ENCODE measurements at places on chromosomes 2 and 18.
A peak's percentile ranks its signal among the peaks of the same experiment; 100 is the strongest.

DNA sequence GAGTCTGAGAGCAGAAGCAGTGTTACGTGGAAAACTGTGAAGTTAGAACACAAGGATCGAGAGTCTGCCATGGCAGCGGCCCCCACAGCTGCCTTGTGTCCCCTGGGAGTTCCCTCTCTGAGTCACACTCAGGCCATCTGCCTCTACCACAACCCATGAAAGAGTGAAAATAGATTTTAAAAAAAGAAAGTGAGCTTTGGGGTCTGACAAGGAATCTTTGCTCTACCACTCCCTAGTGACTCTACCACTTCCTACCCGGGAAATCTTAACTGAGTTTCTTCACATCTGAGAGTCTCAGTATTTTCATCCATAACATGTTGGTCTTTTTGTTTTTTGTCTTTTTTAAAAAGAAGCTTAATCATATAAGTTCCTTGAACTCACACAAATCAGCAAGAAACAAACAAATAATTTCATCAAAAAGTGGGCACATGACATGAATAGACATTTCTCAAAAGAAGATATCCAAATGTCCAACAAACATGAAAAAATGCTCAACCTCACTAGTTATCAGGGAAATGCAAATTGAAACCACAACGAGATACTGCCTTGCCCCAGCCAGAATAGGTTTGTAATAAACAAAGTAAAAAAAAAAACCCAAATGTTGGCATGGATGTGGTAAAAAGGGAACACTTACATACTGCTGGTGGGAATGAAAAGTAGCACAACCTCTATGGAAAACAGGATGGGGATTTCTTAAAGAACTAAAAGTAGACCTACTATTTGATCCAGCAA, 2.4 kb upstream of the MSGN1 start:
- no peak for DNase-seq

GRCh38 chr2:224268441-224268840, 133.5 kb downstream of the FAM124B start:
- no peak for DNase-seq

DNA sequence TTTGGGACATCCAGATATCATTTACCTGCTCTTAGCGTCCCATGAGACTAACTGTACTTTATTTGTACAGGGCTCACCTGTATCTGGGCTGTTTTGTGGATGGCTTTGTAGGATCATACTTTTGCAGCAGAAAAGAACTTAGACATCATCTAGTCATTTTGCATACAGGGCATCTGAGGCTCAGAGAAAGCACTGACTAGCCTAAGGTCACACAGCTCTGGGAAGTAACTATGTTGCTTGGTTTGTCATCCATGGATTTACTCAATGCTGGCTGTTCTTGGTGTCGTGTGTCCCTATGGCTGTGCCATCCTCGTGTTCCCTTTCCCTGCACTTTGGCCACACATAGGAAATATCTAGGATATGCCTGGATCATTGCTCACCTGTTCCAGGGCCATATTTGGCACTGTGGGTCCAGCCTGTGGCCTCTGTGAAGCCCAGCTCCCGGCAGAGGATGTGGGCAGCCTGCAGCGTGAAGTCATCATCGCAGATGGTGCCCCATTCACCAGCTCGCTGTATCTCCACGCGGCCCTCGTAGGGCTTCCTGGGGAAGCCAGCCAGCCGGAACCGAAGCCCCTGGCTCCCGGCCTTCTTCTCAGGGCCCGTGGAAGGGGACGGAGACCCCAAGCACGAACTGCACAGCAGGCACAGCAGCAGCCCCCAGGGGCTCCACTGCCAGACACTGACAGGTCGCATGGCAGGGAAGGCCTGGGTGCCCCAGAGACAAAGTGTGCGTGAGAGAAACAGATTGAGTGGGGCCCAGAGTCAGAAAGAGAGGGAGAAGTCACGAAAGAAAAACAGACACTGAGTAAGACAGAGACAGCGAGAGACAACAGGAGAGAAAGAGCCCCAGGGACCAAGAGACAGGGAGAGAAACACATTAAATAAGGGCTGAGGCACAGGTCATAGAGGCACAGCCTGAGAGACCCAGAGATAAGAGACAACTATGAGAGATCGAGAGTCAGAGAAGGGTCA, 1.5 kb downstream of the LOXL3 start:
- DNase-seq = no peak

- no peak for DNase-seq
Observed at GRCh38 chr2:860259-860855, 90.3 kb upstream of the SNTG2 start.

DNA sequence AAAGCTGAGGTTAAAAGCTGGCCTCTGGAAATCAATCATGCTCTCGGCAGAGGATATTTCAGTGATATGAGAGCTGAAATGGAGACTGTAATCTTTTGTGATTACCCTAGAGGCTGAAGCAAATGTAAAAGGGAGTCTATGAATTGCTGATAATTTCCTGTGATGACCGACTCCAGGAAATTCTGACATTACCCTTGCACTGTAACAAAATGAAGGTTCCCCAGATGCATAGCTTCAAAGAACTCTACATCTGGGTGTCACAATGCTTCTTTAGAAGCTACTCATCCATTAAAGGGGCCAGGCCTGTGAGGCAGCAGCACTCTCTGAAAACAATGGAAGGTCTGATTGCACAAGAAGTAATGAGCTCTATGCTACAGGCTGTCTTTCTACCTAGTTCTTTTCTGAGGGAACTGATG, 268.2 kb upstream of the SESTD1 start:
- no peak for DNase-seq

DNA sequence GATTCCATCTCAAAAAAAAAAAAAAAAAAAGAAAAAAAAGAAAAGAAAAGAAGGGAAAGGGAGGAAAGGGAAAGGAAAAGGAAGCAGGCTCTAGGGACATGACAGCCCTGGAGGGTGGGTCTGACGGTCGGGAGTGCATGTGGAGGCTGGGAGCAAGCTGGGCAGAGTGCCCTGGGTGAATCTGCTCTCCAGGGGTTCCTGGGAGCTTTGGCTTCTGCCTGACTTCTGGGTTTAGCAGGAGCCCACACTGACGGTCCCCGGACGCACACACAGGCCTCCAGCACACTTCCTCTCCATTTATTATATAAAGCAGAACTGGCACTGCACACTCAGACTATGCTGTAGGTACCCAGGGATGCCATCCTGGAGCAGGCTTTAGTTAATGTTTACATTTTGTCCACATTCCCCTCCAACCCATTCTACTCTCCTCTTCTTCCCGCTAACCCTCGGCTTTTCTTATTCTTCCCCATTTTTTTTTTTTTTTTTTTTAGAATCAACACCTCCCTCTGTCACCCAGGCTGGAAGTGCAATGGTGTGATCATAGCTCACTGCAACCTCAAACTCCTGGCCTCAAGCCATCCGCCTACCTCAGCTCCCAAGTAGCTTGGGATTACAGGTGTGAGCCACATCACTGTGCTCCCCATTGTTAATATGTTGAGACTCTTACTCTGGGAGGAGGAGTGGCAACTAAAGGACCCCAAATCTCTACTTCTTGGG, 151.1 kb upstream of the SLC1A4 start:
- no peak for DNase-seq

DNA sequence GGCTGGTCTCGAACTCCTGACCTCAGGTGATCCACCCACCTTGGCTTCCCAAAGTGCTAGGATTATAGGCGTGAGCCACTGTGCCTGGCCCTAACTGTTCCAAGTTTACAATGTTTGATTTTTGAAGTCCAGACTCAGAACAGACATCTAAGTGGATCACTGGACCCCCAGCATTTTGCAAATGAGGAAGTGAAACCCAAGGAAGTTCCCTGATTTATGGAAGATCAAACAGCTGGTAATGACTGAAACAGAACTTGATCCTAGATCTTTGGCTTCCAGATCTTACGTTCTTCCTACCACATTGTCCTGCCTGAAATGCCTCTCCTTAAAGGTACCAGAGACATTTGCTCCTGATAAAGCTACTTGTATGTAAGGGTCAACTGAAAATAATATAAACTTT, 58.3 kb upstream of the NCOA1 start:
- DNase-seq = no peak

- DNase-seq = no peak
Observed at GRCh38 chr2:30225131-30225762, 6.1 kb upstream of the LBH start.

DNA sequence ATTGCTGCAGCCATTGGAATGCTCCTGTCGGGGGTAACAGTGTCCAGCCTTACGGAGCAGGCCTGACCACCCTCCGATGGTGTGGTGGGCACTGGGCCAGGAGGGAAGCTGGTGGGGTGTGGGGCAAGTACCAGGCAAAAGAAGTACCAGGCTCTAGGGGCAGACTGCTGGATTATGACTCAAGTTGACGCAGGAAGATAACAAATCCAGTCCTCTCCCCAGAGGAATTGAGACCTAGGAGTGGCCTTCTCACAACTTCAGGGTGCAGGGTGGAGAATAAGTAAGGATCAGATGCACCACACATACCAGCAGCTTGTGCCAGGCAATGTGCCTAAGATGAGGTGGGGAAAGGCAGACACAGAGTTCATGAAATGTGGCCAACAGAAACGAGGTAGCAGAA, 37.9 kb downstream of the SEMA4F start:
- no peak for DNase-seq

GRCh38 chr2:97868986-97869721, 126.6 kb downstream of the TMEM131 start:
- no peak for DNase-seq

DNA sequence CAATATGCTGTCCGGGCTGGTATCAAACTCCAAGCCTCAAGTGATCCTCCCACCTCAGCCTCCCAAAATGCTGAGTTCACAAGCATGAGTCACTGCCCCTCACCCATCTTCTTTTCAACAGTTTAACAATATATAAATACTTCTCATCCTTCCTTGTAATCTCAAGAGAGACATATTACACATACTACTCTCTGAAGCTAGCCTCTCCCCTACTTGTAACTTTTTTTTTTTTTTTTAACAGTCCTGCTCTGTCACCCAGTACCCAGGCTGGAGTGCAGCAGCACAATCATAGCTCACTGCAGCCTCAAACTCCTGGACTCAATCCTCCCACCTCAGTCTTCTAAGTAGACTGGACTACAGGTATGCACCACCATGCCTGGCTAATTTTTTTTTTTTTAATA, 5.7 kb downstream of the GFPT1 start:
- DNase-seq = no peak

- DNase-seq = no peak
Observed at GRCh38 chr2:221077251-221077650, 494.9 kb downstream of the EPHA4 start.

DNA sequence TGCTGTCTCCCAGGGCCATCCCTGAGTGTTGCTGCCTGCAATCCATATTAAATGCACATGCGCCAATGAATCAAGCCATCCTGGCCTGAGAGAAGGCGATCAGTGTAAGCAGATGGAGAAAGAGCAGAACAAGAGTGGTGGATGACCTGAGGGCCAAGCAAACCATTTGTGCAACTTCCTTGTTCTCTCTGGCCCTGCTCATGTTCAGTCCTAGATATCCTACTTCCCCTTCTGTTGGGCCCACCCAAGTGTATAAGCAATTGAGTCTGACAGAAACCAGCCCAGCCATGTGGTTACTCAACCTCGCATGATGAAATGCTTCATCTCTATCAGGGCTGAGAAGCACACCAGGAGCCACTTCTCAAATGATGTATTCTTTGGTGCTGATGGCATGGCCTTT, 383.1 kb upstream of the ID2 start:
- DNase-seq = no peak

DNA sequence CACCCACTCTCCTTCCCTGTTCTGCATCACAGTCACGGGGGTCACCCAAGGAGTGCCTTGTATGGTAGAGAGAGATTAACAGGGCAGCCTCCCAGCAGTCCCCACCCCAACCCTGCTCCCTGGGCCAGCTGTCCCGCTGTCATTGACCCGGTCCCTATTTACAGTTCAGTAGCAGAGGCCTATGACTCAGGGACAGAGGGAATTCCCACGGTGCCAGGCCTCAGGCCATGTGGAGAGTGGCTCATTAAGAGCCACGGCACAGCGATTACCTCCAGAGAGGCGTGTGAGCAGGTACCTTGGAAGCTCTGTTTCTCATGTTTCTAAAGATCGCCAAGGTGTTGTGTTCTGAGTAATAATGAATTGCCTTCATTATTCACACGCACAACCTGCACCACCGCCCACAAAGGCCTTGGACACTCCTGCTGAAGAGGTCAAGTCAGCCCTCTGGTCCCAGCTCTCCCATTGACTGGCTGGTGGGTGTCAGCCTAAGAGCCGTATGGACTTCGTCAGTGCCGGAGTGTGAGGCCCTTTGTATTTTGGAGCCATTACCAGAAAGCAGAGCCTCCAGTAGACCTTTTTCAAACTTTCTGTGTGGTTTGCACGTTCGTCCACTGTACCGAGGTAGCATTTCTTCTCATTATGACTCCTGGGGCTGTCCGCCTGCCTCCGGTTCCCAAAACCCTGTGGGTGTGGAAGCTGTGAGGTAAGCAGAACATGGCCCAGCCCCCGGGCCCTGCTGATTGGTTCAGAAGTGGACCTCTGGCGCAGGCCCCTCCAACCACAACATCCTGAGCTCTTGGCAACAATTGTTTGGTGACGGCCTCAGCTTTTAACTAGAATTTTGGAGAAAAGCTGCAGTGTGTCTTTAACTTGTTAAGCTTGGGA, 47.0 kb downstream of the SERTAD2 start:
- DNase-seq = peak; percentile 70

DNA sequence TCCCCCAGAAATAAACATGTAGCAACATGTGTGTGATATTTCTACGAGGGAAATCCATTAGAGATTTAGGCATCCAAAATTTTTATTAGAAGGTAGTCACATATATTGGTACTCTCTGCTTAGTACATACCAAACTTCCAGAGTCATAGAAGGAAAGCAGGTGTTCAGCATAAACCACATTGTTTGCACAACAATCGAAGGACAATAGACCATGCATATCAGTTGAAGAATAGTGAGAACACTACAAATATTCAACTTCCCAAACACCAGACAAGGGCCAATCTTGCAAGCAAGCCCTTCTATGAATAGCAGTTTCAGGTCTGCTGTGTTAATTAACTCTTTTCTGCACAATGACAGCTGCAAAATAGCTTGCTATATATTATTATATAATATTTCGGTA, 702.2 kb downstream of the ERBB4 start:
- DNase-seq = no peak

DNA sequence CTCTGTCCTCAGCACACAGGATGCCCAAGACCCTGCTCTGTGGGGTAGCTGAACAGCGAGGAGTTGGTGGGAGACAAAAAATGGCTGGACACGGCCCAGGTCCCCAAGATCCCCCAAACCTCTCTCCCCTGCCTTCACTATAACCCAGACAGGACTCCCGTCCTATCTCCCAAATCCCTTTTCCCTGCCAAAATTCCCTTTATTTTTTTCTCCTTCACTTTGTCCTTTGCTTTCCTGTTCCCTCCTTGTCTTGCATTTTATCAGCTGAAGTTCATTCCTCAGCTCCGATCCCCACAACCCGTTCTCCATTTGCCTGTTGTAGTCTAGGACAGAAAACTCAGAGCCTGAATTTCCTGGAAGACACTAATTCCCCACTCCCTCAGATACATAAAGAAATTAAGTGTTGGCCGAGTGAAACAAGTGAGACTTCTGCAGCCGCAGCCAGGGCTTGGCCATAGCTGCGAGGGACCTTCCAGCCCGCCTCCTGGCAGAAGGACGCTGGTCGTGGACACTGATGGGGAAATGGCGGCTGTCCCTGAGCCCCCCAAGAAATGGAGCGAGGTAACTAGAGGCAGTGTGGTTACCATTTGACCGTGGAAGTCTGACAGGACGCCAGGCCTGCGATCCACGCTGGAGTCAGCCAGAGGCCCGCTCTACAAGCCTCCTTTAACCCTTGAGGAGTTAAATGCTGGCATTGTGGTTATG, 173.6 kb downstream of the BCL2 start:
- DNase-seq = no peak
